Karpas-422 (cell line): ENCODE measurements at places on chromosomes 2 and 18. TPM values are rescaled to one million over a fixed set of nuclear protein-coding genes. Genes with fewer than 3 reads are reported as not detected.
A peak's percentile ranks its signal among the peaks of the same experiment; 100 is the strongest.

LHCGR gene
- not detected in 2 replicates for total RNA-seq

GPR45 gene
- not detected in 2 replicates for total RNA-seq

OSBPL6 gene
- total RNA-seq = 0.11 and 0.30 TPM in 2 replicates

MBD5 gene
- total RNA-seq = 19.2 and 64.7 TPM in 2 replicates

GRCh38 chr2:131557558-131558321, 30.1 kb downstream of the CCDC74A start:
- DNase-seq = no peak
- no peaks in the 10 kb centered on the region for H3K36me3 ChIP-seq
- no peak overlapping the region for H3K27ac ChIP-seq
- no peaks in the 10 kb centered on the region for H3K4me1 ChIP-seq
- no peaks in the 10 kb centered on the region for H3K27me3 ChIP-seq
- no peak overlapping the region for H3K4me3 ChIP-seq

- no peak for DNase-seq
- no peaks in the 10 kb centered on the region for H3K4me1 ChIP-seq
- H3K27me3 ChIP-seq = no peaks in the 10 kb centered on the region
- H3K36me3 ChIP-seq = no peaks in the 10 kb centered on the region
Measured at GRCh38 chr2:76391678-76392077, 681.0 kb upstream of the GCFC2 start.

GRCh38 chr2:201126308-201127151, 10.6 kb downstream of the CFLAR start:
- DNase-seq = no peak
- H3K4me3 ChIP-seq = peak overlapping the region; percentile 15; the same call in 1 of the 2 replicates
- no peaks in the 10 kb centered on the region for H3K27me3 ChIP-seq
- H3K27ac ChIP-seq = peak overlapping the region; percentile 98

DNA sequence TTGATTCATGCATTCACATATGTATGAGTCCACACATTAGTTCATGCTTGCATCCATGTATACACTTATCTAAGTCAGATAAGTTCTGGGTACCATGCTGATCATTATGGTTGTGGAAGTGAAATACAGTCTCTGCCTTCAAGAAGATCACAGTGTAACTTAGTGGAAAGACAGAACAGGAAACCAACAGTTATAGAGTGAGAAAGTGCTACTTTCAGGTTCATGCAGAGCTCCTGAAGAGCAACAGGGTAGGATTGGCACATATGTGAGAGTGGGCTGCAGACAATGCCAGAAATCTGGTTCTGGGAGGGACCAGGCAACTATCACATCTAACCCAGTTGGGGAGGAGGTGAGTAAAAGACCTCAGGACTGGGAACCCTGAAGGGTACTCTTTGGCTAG, 35.4 kb upstream of the PGAP1 start:
- H3K27me3 ChIP-seq = no peaks in the 10 kb centered on the region
- H3K4me1 ChIP-seq = no peaks in the 10 kb centered on the region
- no peaks in the 10 kb centered on the region for H3K36me3 ChIP-seq

DNA sequence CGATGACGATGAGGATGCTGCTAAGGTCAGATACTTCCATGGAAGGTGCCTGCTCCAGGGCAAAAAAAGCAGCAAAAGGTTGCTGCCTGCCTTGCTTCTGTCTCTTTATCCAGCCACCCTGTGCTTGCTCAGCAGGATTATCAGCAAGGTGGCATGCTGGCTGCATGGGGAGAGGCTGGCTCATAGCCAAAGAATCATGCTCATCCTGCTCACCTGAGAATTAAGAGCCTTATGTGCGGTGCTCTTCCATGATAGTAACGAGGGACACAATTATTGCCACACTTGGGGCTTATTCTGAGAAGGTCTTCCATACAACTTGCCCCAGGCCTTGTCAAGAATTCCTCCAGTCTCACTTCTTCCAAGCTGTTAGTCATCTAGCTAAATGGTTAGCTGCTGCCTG, 60.4 kb upstream of the SEC11C start:
- no peak overlapping the region for H3K27ac ChIP-seq
- no peaks in the 10 kb centered on the region for H3K36me3 ChIP-seq
- H3K4me3 ChIP-seq = no peak overlapping the region
- H3K4me1 ChIP-seq = peaks cover 15% of the 10 kb centered on the region

DNA sequence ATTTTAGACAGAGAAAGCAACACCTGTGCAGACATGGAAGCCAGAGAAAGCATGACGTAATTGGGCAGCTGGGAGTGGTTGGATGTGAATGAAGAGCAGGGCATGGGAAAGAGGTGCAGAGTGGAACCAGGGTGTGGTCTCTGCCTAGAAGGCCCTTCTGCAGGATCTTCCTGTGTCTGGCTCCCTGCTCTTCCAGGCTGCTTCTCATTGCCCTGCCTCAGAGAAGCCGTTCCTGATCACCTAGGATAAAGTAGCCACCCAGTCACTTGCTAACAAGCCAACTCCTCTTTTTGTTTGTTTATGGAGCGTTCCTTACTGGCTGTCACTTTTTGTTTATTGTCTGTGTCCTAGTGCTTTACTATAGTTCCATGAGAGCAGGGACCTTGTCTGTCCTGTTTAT, 28.5 kb downstream of the GALNT1 start:
- H3K27me3 ChIP-seq = no peaks in the 10 kb centered on the region
- H3K27ac ChIP-seq = peak overlapping the region; percentile 88
- no peak for DNase-seq
- no peak overlapping the region; the same call in 1 of the 2 replicates for H3K4me3 ChIP-seq
- peaks cover 100% of the 10 kb centered on the region for H3K4me1 ChIP-seq
- no peaks in the 10 kb centered on the region for H3K36me3 ChIP-seq

DNA sequence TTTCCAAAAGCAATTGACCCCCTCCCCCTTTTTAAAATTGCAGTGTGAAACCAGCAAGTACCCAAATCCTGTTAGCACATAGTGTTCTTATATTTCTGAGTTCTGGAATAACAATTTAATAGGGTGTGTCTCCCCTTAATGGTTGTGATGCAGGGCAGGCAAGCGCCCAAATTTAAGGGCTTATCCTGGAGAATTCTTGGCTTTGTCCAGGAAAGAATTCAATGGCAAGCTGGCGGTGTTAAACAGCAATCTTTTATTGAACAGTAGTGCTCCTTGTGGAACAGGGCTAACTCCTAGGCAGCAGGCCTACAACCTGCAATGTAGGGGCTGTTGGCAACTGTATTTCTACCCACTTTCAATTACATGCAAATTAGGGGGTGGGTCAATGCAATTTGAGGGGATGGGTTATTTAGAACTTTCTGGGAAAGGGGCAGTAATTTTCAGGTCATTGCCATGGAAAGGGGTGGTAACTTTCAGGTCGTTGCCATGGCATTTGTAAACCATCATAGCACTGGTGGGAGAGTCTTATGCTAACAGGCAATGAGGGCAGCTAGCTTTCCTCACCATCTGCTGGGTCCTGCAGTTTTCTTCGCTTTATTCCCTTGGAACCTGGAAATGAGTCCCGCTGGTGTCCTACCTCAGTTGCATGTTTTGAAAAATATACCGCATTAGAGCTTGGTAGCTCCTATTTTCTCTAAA, 149.0 kb upstream of the KCTD1 start:
- no peak for DNase-seq
- no peaks in the 10 kb centered on the region for H3K4me1 ChIP-seq
- H3K4me3 ChIP-seq = no peak overlapping the region
- H3K27ac ChIP-seq = no peak overlapping the region

DNA sequence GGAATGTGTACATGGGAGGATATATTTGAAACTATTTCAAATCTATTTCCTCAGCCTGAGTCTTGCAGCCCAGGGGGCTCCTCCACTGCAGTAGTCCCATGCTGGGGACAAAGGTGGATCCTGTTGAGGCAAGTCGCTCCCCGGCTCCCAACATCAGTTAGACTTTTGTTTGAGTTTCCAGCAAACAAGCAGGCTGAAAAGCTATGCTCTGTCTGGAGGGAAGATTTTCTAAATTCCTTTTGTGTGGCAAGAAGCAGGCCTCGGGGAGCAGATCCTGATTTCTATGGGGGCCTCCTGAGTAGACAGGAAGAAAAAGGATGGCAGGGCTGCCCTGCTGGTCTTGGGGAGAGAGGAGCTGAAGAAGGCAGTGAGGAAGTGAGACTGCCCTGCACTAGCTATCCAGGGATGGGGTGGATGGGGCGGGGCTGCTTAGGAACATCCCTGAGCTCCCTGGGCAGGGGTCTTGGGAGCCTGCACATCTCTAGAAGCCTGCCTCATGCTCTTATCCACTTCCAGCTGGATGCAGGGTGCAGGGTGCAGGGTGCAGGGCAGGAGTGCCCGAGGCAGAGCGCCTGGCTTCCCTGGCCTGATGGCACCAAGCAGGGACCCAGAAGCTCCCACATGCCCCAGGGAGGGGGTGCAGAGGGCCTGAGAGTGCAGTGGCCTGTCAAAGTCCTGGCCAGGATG, 6.0 kb upstream of the CIB4 start:
- no peaks in the 10 kb centered on the region for H3K4me1 ChIP-seq
- no peak overlapping the region for H3K27ac ChIP-seq
- no peak for DNase-seq
- H3K36me3 ChIP-seq = no peaks in the 10 kb centered on the region

DNA sequence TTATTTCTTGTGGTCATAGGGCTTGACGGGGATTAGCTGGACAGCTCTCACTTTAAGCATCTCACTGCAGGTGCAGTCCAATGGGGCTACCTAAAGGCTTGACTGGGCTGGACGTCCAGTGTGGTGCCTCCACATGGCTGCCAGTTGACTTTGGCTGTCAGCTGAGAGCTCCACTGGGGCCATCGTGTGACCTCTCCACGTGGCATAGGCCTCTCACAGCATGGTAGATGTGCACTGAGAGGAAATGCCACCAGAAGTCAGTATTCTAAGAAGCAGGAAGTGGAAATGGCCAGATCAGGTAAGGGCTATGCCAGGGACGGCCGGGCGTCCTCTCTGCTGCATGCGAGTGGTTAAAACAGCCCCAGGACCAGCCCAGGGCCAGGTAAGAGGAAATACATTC, 105.2 kb upstream of the TWIST2 start:
- no peak overlapping the region for H3K27ac ChIP-seq
- H3K4me3 ChIP-seq = no peak overlapping the region
- H3K27me3 ChIP-seq = no peaks in the 10 kb centered on the region
- H3K36me3 ChIP-seq = no peaks in the 10 kb centered on the region
- H3K4me1 ChIP-seq = no peaks in the 10 kb centered on the region

DNA sequence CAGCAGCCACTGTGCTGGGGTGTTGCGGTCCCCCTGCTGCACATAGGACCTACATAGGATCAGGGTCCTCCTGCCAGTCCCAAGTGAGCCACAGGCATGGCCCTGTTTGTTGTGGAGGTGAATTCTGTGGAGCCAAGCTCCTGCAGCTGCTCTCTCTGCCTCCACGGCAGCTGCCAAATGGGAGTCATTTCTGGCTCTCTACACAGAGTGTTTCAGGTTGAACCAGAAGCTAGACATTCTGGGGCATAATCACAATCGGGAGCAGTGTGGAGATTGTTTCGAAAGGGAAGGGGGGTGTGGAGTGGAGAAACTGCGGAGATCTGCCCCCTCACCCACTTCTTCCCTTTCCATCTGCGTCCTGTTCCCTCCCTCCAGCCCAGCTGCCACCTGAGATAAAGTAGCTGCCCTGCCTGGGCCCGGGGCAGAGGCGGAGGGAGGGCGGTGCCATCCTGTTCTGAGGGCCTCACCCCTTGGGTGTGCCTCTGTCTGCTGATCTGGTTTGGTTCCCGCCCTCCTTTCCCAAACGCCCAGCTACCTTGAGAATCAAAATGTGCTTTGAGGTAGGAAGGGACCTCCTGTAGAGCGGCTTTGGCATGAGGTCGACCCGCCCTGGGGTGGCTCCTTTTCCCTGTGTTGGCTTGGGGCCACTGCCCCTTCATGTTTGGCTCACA, 139.4 kb downstream of the WDSUB1 start:
- no peaks in the 10 kb centered on the region for H3K36me3 ChIP-seq
- no peak for DNase-seq
- H3K27me3 ChIP-seq = no peaks in the 10 kb centered on the region
- H3K27ac ChIP-seq = no peak overlapping the region

- 0 out of 2 replicates have a peak, but pooled peaks cover 11% of the 10 kb centered on the region for H3K36me3 ChIP-seq
- DNase-seq = no peak
- H3K27me3 ChIP-seq = no peaks in the 10 kb centered on the region
Measured at GRCh38 chr2:222904557-222905258, 43.9 kb downstream of the ACSL3 start.

GRCh38 chr2:221567231-221567760, 4.8 kb downstream of the EPHA4 start:
- peaks cover 9% of the 10 kb centered on the region for H3K4me1 ChIP-seq
- H3K27ac ChIP-seq = no peak overlapping the region
- no peaks in the 10 kb centered on the region for H3K27me3 ChIP-seq
- DNase-seq = no peak

- H3K27ac ChIP-seq = no peak overlapping the region
- H3K4me1 ChIP-seq = no peaks in the 10 kb centered on the region
- no peak for DNase-seq
- H3K4me3 ChIP-seq = no peak overlapping the region
- H3K27me3 ChIP-seq = no peaks in the 10 kb centered on the region
Measured at GRCh38 chr18:7524786-7525185, 42.3 kb upstream of the PTPRM start.

DNA sequence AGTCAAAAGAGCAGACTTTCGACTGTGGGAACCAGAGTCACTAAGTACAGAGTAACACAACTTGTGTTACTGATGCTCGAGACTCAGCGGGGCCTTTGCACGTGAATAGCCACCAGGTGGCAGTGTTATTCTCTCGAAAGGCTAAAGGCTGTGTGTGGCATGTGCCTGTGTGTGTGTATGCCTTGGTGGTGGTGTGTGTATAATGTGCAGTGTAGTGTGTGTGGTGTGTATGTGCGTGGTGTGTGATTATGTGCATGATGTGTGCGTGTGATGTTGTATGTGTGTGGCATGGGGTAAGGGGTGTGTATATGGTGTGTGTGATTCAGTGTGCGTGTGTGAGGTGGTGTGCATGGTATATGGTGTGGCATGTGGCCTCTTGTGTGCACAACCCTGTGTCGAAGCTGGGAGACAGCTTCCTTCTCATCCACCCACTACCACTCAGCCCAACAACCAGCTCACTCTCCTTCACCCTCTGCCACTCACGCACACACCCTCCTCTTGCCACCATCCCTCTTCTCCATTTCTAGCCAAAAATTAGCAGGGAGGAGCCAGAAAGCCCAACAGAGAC, 83.0 kb upstream of the ZNF532 start:
- H3K4me3 ChIP-seq = no peak overlapping the region
- no peak overlapping the region for H3K27ac ChIP-seq
- no peaks in the 10 kb centered on the region for H3K36me3 ChIP-seq
- H3K27me3 ChIP-seq = no peaks in the 10 kb centered on the region

DNA sequence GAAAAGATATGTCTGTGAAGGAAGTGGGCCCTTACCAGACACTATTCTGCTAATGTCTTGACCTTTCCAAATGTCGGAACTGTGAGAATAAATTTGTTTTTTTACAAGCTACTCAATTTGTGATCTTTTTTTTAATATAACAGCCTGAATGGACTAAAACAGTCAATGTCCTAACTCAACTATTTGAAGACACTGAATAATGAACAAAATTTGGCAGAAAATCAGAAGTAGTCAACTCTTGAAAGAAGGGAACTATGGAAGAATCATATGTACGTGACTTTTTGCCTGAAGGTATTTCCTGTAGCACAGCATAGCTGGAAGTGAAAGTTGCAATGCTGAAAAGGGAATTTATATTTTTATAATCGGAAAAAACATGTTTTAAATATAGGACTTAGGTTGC, 351.8 kb upstream of the TFPI start:
- H3K27me3 ChIP-seq = no peaks in the 10 kb centered on the region
- no peak overlapping the region for H3K4me3 ChIP-seq
- no peak overlapping the region for H3K27ac ChIP-seq
- no peak for DNase-seq
- H3K4me1 ChIP-seq = no peaks in the 10 kb centered on the region
